ENCODE measurements at places on chromosomes 7 and 10.

GRCh38 chr10:96714031-96714590 lies 6.2 kb downstream of the PIK3AP1 start:
- no peak for DNase-seq

DNA sequence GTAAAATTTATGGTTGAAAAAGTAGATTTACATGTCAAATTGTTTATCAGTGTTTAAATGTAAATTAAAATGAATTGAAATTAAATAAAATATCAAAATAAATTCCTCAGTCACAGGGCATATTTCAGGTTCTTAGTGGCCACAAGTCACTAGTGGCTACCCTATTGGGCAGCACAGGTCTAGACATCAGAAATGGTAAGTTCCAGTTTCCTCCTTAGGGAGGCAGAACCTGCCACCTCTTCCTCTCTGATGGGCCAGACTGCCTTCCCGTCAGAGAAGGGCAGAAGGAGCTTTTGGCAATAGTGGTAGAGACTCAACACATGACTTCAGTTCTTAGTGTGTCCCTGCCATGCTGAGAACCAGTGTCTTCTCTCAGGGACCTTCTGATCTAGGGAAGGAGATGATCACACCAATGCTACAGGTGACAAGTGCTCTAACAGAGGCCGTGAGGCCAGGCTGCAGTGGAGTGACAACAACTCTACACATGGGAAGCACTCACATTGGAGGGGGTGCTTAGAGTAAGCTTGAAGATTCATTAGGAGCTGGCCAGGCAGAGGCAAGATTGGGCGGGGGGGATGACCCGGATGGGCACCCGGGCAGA lies 14.4 kb upstream of the PCBD1 start:
- DNase-seq: peak; percentile 25

- DNase-seq: peak; percentile 59
These were observed 335.4 kb downstream of the CXCL12 start for GRCh38 chr10:44049301-44050015.

DNA sequence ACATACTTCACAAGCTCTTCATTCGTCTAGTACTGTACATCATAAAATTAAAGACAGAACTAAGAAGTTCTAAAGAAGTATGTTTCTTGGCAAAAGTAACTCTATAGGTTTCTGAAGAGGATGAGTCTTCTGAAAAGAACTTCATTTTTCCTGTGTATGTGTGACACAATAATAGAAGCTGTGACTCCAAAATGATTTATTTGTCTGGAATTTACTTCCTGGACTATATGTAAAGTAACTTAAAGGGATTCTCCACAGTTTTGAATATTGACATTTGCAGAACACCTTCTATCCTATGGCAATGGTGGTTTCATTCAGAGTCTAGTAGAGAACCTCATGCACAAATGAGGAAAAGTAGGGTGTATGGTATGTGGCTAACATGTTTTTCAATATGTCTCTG lies 19.8 kb upstream of the CLDN12 start:
- no peak for DNase-seq

DNA sequence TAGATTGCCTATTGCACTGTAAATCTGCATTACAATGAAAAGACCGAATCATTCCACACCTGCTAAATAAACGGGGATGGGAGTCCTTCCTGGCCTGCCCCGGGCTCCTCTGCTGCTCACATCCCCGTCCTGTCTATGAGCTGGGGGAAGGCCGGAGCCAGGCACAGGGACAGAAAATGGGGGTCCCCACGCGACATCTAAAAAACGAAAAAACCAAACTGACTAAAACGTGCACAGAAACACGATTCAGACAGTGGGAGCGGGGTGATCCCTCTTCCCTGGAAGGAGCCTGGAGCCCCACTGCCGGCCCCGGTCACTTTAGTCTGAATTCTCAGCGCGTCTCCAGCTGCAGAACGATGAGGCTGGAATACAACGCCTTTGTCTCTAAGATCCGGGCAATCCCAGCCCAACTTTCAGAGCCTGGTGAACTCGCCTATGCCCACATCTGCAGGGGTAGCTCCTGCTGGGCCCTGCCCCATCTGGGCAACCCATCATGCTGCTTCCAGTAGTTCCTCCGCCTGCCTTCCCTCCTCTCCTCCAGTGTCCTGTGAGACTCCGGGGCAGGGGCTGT lies 78.0 kb downstream of the ADARB2 start:
- no peak for DNase-seq

GRCh38 chr7:39659356-39660013 lies 36.1 kb downstream of the RALA start:
- no peak for DNase-seq
